Neural crest cell (in vitro differentiated cells): ENCODE measurements at places on chromosomes 13 and 19.

- DNase-seq: no peak
- no peak overlapping the region for H3K27ac ChIP-seq
- H3K4me3 ChIP-seq: no peak overlapping the region
- peaks cover 5% of the 10 kb centered on the region for H3K4me1 ChIP-seq
- H3K36me3 ChIP-seq: no peaks in the 10 kb centered on the region
- H3K27me3 ChIP-seq: peaks cover 62% of the 10 kb centered on the region
These were observed 9.9 kb upstream of the PRODH2 start for GRCh38 chr19:35822579-35822978.

DNA sequence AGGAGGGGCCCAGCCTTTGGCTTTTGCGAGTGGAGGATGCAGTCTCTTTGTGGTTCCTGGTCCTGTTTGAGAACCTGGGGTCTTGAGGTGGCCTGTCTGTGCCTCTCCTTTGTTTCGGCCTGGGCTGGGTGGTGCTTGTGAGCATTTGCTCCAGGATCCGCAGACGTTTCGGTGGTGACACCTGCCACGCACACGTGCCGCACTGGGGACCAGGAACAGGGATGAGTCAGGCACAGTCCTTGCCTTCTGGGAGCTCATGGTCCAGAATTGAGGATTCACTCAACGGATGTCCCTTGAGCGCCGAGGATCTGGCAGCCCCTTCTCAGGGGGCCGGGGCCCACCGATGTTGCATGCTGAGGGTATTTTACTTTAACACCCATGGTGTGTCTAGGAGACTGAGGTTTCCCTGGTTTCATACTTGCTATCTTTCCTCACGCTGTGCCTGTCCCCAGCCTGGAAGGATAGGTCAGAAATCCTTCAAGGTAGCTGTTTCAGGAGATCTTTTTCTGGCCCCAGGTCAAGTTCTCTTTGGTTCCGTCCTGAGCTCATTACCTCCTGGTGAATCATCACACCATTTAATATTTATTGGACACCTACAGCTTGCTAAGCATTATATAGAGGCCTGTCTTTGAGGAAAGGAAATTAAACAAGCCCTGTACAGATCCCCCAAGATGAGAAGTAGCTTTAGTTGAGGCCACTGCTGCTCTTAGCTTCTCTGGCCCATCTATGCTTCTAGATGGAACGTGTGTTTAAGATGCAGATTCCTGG lies 5.1 kb downstream of the HDGFL2 start:
- peaks cover 10% of the 10 kb centered on the region for H3K4me1 ChIP-seq
- H3K36me3 ChIP-seq: peaks cover 4% of the 10 kb centered on the region
- no peak for DNase-seq
- peak overlapping the region; percentile 56 for H3K4me3 ChIP-seq
- no peak overlapping the region for H3K27ac ChIP-seq
- H3K27me3 ChIP-seq: no peaks in the 10 kb centered on the region

DNA sequence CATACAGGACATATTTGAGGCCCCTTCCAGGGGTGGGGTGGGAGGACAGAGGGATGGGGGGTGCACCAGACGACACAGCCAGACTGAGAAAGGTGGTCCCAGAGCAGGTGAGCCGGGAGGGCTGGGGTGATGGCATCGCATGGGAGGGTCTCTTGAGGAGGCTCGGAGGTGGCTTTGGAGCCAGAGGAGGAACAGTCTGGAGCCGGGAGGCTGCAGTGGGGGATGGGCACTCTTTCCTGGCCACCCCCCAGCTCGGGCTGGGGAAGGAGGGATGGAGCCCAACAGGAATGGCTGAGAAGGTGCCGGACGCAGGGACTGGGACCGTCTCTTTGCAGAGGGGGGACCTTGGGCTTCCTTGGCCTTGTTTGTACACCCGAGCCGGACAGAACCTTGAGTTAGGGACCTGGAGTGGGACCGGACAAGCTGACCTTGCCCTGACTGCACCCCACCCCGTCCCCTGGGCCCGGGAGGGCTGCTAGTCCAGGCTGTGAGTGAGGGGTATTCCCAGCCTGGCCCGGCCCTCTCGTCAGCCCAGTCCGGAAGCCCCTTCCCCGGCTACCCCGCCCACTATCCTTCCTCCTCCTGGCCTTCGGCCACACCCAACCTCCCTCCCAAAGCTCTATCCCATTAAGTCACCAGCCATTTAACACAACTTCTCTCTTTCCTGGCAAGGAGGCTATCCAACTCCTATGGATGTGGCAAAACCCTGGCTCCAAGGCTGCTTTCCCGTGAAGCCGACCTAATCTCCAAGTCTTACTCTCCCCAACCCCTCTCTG lies 816 bp upstream of the TBXA2R start:
- H3K4me1 ChIP-seq: peaks cover 8% of the 10 kb centered on the region
- no peak for DNase-seq

DNA sequence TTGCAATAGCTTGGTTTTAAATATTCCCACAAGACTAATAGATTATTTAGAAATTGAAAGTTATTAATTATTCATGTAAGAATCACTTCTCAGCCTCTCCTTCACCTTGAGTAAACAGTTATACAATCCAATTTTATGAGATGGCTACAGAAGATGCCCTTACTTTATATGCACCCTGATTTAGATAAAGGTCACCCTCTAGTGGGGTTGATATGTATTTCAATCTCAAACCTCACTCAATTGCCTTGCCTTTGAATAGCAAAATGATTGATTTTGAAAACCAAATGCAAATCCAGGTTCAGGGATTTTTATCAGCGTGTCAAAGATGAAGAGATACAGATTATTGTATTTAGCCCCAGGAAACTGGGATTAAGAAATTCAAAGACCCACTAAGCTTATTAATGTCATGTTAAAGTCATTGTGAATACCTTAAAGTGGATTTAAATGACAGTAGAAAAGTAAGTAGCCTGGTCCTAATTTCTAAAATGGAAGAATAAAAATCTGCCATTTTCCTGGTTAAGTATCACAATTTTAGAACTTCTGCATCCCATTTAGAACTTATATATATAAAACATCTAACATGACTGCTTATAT lies 305.1 kb downstream of the ITGBL1 start:
- H3K4me3 ChIP-seq: no peak overlapping the region
- peaks cover 27% of the 10 kb centered on the region for H3K4me1 ChIP-seq
- H3K36me3 ChIP-seq: no peaks in the 10 kb centered on the region
- peaks cover 22% of the 10 kb centered on the region for H3K27me3 ChIP-seq
- no peak overlapping the region for H3K27ac ChIP-seq

DNA sequence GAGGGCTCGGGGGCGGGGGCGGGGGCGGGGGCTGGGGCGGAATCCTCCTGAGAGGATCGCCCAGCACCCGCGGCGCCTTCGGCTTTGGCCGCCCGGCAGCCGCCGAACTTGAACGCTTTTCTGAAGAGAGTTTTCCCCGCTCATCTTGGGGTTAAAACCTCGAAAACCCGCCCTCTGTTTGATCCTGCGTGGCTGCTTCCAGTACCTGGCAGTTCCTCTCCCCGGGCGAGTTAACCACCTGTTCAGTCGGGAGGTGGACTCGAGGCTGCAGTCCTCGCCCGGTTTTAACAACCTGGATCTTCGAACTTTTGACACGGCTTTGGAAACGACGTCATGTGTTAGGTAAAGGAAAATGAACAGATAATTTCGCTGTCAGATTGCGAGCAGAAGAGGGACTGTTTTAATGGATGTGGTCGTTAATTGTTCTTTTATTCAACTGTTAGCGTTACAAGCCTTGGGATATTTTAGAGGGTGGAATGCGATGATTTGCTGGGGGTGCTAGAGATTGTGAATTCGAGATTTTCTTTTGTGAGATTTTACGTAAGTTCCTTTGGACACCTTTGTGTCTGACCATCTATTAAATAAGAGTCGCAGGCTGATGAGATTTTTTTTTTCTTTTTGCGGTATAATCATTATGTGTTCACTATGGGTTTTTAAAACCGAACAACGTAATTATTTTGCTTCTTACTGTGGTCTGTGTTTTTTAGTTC lies 1.0 kb downstream of the FNDC3A start:
- no peak for DNase-seq
- H3K27me3 ChIP-seq: peaks cover 8% of the 10 kb centered on the region
- H3K4me3 ChIP-seq: peak overlapping the region; percentile 97
- peaks cover 18% of the 10 kb centered on the region for H3K36me3 ChIP-seq
- H3K4me1 ChIP-seq: peaks cover 32% of the 10 kb centered on the region

DNA sequence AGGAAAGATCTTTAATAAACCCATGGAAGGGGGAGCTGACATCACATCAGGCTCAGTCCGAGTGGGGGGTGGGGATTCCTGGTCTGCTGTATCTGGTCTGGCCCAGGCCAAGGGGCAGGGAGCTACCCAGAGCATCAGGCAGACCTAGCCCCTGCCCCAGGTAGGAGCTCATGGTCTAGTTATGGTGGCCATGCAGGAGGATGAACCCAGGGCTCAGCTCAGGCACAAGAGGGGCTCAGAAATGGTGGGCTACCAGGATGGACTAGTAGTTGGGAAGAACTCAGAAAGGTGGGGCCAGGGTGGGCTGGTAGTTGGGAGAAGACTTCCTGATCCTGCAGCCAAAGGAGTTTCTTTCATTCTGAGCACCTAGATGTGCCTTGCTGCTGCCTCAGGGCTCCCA lies 14.3 kb downstream of the VSTM2B start:
- no peak for DNase-seq
- no peaks in the 10 kb centered on the region for H3K4me1 ChIP-seq
- H3K36me3 ChIP-seq: no peaks in the 10 kb centered on the region
- H3K27me3 ChIP-seq: peaks cover 45% of the 10 kb centered on the region

GRCh38 chr13:95791084-95791722 lies 114.3 kb downstream of the DNAJC3 start:
- H3K4me3 ChIP-seq: no peak overlapping the region
- peaks cover 33% of the 10 kb centered on the region for H3K36me3 ChIP-seq
- no peak overlapping the region for H3K27ac ChIP-seq
- no peaks in the 10 kb centered on the region for H3K27me3 ChIP-seq
- no peak for DNase-seq

DNA sequence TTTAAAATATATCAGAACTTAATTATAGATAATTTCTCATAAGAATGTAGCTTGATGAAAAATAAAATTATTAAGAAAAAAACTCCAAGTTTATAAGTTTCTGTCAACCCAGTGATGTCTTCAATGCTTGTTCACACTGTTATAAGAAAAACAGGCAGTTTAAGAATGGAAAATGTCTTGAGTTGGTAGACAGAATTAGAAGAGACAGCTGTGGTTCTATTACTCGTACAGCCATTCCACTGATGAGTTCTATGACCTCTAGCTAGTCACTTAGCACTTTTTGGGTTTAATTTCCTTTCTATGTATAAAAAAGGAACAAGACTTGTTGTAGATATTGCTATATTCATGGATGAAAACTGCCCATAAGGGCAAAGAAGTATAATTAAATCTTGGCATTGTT lies 1013.1 kb upstream of the ATXN8OS start:
- no peaks in the 10 kb centered on the region for H3K4me1 ChIP-seq
- no peak for DNase-seq
- H3K27ac ChIP-seq: no peak overlapping the region

DNA sequence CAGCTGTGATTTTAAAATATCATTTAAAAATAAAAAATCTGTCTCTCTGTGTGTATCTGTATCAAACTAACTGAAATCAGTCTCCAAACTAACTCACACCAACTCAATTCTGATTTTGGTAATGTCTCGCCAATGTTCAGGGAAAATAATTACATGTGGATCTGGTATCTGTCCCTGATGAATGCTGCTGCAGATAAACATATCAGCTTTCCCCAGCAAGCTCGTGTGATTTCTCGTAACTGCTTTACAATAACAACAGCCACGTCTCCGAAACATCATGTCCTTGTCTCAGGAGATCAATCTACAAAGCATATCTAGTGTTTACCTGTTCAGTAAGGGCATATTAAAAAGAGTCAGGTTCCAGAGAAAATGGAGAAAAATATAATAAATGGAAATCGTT lies 129.0 kb downstream of the IRS2 start:
- H3K27me3 ChIP-seq: no peaks in the 10 kb centered on the region
- H3K4me1 ChIP-seq: no peaks in the 10 kb centered on the region
- no peaks in the 10 kb centered on the region for H3K36me3 ChIP-seq
- H3K4me3 ChIP-seq: no peak overlapping the region

DNA sequence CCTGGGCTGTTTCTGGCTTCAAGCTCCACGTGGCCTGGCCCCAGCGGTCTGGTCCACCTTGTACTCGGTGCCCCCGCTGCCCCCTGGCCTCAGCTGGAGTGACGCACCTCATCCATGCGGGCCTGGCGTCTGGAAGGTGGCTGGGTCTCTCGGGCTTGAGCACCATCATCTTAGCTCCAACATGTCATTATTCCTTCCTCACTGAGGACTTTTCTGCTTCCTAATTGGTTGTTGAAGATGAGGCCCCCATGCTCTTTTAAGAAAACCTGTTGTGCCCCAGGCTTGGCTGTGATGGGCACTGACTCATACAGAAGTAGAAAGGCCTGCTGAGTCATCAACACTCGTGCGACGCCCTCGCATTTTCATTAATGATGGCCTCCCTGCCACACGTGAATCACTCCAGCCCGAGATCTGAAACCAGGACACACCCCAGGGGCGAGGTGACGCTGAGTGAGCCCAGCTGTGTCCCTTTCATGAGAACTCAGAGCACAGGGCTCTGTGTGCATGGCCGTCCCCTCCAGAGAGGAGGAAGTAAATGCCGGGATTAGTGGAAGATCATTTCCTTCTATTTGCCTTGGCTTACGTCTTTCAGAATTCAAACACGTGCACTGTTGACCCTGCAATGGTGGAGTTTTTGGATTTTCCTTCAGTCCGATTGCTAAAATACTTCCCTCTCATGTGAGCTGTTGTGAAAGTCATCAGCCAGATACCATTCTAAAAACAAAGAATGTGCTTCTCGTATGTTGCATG lies 14.0 kb upstream of the GJA3 start:
- peaks cover 52% of the 10 kb centered on the region for H3K27me3 ChIP-seq
- no peak overlapping the region for H3K27ac ChIP-seq
- no peak for DNase-seq
- peaks cover 17% of the 10 kb centered on the region for H3K4me1 ChIP-seq

DNA sequence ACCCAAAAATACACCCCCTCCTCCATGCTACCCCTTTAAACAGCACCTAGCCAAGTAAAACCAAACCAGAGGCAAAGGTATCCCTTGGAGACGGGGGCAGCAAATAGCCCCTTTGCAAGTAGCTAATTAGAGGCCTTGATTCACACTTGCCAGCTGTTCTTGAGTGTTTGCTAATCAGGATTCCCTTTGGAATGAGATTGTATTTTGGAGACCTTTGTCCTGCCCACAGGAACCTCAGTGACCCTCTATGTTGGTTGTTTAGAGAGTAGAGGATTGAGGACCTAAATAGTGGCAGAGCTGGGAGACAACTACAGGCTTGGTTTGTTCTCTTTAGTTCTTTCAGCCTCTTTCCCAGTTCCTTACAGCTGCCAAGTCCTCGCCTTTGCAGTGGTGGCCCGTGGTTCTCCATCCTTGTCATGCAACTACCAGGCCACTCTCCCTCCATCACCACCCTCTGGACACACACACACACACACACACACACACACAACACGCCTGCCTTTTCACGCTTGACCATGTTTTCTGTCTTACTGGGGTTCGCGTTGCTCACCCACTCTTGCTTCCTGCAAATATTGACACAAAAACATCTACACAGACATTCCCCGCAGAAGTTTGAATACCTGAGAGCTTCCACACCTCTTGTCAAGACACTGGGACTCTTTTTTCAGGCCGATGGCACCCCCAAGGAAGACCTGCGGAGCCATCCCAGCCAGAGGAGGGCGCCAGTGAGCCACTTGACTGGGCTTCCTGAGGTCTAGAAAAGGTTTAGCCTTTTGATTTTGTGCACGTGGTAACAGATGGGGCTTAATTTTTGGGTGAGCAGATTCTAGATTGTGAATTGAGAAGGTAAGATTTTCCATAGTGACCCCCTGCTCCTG lies 80.0 kb upstream of the GPR183 start:
- peak overlapping the region; percentile 29 for H3K27ac ChIP-seq
- no peaks in the 10 kb centered on the region for H3K27me3 ChIP-seq
- H3K36me3 ChIP-seq: peaks cover 6% of the 10 kb centered on the region
- no peaks in the 10 kb centered on the region for H3K4me1 ChIP-seq
- no peak overlapping the region for H3K4me3 ChIP-seq
- DNase-seq: peak; percentile 39

- no peaks in the 10 kb centered on the region for H3K36me3 ChIP-seq
- no peak for DNase-seq
- H3K4me1 ChIP-seq: peaks cover 11% of the 10 kb centered on the region
- no peaks in the 10 kb centered on the region for H3K27me3 ChIP-seq
These were observed 47.9 kb downstream of the DCT start for GRCh38 chr13:94431574-94431973.
